Activated CD8-positive, alpha-beta memory T cell treated with anti-CD3 and anti-CD28 coated beads for 1 hour (primary cell): ENCODE measurements at places on chromosomes 3 and 15.

GRCh38 chr15:67144609-67145311 is 79.4 kb downstream of the SMAD3 start:
- DNase-seq, result no peak

GRCh38 chr3:60298141-60298540 is 953.1 kb downstream of the FHIT start:
- DNase-seq, result no peak

DNA sequence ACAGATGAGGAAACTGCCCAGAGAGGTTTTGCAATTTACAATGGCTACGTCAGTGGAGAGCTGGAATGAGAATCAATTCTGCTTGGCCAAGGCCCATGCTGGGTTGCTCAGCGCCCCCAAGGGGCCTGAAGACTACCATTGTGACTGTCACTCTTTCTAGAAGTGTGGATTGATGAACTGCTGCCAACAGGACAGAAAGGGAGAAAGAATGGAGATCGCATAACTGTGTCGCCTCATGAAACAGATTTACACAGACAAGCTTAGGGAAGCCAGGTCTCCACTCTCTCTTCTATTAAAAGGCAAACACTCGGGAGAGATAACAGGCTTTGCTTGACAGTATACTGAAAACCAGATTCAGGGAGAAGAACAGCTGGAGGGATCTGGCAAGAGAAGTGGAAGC is 160.0 kb downstream of the STT3B start:
- no peak for DNase-seq

GRCh38 chr3:106447723-106448301 is 579.0 kb upstream of the CBLB start:
- DNase-seq, result no peak

GRCh38 chr3:185507883-185508282 is 9.0 kb upstream of the TMEM41A start:
- DNase-seq, result no peak

- no peak for DNase-seq
Measured at GRCh38 chr3:105349684-105350387, 16.9 kb upstream of the ALCAM start.

- DNase-seq, result no peak
Measured at GRCh38 chr3:185630182-185630622, 44.1 kb downstream of the SENP2 start.

- DNase-seq, result no peak
Measured at GRCh38 chr3:156837115-156837514, 11.0 kb downstream of the LEKR1 start.

- no peak for DNase-seq
Measured at GRCh38 chr3:15520804-15521572, 518 bp downstream of the COLQ start.

GRCh38 chr3:114659109-114660061 is 365.6 kb downstream of the TIGIT start:
- DNase-seq, result no peak

GRCh38 chr3:157160658-157161424 is 894 bp upstream of the CCNL1 start:
- DNase-seq, result no peak

GRCh38 chr15:85614059-85614458 is 180.7 kb downstream of the KLHL25 start:
- DNase-seq, result no peak

DNA sequence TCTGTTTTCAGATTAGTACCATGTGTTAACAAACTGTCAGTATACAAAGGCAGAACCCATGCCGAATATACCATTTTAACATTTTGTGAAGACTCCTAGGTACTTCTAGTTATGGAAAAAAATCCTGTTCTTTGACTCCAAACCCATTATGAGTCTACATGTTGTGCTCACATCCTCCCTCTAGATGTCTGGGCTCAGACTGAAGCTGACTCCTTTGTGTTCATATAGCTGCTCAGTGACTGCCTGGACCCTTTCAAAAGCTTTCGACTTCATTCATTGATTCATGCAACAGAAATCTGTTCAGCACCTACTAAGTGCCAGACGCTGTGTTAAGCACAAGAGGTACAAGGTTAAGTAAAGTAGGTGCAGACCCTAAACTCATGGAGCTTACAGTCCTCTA is 60.5 kb downstream of the MEGF11 start:
- no peak for DNase-seq

DNA sequence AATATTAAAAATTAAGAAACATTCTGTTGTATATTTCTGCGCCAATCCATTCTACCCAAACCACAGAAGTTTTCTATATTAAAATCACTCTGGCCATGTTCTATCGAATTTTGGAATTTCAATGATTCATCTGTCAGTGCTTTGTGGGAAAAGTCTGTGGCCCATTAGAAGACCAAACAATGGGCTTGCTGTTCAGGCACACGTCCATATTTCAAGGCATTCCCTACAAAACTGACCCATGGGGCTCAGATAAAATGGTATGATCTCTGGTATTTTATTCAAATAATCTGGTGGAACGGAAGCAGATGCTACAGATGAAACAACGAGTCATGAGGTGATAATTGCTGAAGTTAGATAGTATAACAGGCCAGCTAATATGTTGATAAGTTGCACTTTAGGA is 12.4 kb downstream of the NPHP3 start:
- DNase-seq, result no peak

DNA sequence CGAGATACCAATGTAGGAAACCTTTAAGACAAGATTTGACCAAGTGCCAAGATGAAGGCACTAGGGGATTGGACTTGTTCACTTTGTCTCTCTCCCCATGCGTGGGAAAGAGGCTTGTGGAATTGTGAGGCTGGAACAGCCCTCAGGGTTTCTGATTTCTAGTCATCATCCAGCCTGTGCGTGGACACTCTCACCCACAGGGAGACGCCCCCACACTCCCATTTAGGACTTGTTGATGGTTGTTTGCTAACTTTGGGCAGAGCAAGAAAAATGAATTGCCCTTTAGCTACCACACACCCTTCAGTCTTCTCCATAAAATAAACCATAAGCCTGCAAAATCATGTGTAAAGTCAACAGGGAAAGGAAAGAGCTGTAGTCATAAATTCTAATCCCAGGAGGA is 18.4 kb downstream of the ACKR2 start:
- no peak for DNase-seq

GRCh38 chr15:89971592-89971997 is 29.5 kb upstream of the ZNF710 start:
- peak; percentile 1 for DNase-seq

DNA sequence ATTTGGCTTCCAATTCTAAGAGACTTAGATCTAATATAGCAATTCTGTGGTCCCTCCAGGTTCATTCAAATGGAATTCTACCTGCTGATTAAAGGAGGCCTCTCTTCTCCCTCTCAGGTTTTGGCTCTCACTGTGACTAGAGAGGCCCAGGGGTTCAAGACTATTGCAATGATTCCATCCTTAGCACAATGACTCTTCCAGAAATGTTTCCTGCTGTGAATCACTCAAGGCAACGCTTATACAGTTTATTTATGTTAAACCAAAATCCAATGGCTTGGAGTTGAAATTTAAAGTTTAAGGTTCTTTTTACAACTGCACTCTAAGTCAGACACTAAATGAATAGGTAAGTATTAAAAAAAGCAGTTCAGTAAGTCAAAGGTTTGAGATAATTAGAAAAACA is 39.9 kb downstream of the IFT57 start:
- no peak for DNase-seq

- no peak for DNase-seq
Measured at GRCh38 chr3:18562364-18563154, 137.4 kb upstream of the SATB1 start.

DNA sequence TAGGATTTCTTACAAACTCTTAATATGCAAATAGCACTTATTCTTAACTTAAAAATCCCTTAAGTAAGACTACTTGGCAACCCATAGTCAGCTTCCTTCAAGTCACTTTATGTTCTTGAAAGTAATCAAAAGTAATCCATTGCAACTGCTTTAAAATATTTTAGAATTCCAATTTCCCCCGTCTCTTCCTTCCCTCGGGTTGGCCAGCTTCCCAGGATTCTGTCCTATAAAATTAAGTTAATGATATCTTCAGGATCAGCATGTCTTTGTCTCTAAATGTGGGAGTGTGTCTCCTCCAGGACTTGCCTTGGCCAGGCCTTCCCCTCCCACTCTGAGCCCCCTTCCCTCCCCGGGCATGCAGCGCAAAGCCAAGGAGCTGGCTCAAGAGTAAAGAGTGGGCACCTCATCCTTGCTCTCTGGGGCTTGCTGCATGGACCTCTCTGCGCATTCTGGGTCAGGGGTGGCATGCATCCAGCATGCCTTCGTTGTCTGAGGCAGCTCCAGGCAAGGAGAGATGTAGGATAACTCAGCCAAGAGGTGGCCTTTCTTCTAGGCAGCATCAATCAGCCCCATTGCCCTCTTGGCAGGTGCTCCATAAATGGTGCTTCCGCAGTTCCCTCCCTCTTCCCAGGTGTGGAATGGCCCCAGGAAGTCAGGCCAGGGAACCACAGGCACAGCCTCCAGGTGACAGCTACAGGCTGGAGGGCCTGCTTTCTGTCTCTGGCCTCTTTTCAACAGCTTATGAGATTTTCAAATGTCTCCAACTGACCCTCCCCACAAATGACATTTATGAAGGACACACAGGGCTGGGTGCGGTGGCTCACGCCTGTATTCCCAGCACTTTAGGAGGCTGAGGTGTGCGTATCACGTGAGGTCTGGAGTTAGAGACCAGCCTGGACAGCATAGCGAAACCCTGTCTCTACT is 108.7 kb upstream of the ALDH1A3 start:
- no peak for DNase-seq

DNA sequence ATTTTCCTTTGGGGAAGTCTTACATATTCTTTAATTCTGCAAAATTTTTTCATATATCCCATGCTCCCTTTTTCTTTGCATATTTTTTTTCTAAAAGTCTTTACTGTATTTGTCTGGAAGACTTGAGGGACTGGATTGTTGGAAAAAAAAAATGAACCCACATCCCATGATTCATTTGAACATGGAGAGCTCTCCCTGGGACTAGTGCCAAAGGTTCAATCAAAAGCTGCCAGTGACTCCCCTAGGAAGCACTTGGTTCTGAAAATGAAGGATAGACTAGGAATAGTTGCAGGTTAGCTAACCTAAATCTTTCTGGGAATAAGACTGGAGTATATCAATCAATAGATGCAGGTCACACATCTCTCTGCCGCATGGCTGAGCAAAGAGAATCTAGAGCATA is 16.4 kb upstream of the BNC1 start:
- DNase-seq, result no peak

DNA sequence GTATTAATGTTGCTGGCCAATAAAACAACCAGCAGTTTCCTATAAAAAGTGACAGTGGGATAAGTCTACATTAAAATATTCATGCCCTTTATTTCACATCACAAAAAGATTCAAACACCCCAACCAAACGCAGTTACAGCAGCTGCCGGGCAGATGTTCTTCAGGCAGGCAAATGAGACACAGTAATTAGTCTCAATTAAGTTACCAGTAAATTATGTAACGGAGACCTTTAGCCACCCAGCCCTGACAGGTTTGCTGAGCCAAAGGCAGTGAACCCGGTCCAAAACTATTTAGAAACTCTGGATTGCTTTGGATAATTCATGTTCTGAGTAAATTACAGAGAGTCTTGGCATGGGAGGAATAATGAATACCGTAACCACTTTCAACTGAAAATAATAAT is 289.2 kb upstream of the LYSMD4 start:
- no peak for DNase-seq

- DNase-seq, result no peak
Measured at GRCh38 chr3:196670339-196670738, 30.8 kb downstream of the NRROS start.

GRCh38 chr3:8563146-8563545 is 61.5 kb downstream of the LMCD1 start:
- no peak for DNase-seq

- DNase-seq, result no peak
Measured at GRCh38 chr3:87626546-87626945, 350.2 kb upstream of the POU1F1 start.

GRCh38 chr3:24689353-24689752 is 194.7 kb upstream of the THRB start:
- DNase-seq, result no peak

DNA sequence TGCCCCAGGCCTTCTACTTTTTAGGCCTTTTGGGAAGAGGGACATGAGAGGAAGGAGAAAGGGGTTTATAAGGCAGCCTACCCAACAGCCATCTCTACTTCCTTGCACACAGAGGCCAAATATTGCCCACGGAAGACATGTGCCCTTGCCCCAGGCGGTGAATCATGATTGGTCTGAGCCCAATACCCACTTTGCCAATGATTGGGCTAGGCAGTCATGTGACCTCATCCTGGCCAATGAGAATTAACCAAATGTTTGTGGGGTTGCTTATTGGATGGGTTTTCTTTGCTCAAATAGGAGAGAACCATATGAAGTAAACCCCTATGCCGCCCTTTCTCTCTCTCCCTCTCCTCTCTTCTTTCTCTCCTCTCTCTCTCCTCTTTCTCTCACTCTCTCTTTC is 42.2 kb upstream of the ATP1B3 start:
- no peak for DNase-seq

- DNase-seq, result no peak
Measured at GRCh38 chr3:2915826-2916225, 194.3 kb downstream of the IL5RA start.

DNA sequence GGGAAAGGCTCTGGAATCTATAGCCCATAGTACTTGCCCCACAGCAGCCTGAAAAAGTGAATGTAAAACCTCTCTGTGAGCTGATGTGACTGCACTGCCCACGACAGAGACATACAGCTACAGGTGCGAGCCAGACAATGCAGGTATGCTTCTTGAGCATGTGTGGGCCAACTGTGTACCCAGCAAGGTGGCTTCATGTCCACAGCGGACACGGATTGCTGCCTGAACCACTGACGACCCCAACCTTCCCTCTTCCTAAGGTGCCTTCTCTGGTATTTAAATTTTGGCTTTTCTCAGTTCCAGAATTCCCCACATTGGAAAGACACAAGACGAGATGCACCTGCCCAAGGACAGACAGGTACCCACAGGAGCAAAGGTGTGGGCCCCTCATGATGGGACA is 65.8 kb downstream of the SCN5A start:
- DNase-seq, result no peak

DNA sequence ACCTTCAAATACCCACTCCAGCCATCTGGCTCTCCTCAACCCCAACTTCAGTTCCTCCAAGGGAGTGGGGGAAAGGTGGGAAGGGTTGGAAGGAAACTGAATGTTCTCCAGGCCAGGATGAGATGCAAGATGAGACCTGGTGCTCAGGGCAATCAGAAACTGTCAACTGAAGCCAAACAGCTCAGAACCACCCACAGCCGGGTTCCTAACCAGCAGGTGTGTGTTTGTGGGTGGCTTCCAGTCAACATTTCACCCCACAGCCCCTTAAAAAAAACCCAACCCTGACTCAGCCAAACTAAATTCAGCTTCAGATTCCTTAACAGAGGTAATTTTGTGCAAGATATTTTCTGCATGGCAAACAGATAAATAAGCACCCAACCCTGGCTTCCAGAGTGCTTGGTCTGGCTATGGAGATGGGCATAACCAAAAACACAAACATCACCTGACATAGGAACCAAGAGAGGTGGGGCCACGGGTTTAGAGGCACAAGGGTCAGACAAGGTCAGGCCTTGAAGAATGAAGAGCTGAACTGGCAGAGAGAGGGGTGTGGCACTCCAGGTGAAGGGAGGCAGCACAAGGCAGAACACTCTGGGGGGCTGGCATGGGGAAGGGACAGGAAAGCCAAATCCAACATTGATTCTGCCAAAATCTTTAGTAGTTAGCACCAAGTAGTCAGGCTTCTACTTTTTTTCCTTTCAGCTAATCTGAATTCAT is 34.7 kb downstream of the ZNF445 start:
- DNase-seq, result no peak
